ENCODE measurements at places on chromosomes 12 and 14.

DNA sequence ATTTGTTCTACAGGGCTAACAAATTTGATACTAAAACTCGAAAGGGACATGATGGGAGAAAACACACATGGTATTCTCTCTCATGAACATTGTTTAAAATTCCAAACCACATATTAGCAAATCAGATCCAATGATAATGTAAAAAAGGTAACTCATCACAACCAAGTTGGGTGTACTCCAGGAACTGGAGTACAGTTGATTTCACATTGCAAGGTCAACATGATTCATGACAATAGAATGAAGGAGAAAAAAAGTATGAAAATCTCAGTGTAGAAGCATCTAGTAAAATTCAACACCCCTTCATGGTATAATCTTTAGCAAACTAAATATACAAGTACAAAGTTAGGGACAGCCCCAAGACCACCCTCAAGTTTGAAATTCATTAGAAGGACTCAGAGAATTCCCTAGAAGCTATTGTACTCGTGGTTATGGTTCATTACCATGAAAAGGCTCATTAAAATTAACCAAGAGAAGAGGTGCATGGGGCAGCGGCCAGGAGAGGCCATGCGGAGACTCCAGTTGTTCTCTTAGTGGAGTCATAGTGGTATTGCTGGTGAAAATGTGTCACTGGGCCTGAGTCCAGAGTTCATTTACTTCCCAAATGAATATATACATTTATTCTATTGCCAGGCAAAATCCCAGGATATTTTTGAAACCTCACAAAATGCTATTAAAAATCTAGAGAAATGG is 3.1 kb upstream of the CDCA4 start:
- no peak for DNase-seq

GRCh38 chr14:54676812-54677708 is 110.1 kb downstream of the SAMD4A start:
- no peak for DNase-seq

DNA sequence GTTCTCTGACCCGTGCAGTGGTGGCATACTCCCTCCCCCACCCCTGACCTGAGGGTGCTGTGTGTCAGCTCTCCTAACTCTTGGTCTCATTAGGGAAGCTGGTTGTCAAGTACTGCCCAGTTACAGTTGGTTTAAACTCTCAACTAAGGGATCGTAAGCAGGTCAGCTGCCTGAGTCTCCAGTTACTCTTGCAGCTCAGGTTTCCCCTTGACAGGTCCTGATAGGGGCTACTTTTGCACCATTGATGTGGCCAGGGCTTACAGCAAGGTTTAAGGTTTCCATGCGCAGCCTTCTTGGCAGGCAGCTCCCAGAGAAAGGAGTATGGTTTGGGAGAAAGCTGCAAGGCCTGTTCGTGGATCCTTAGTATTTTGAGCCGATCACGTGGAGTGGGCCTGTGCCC is 74.5 kb downstream of the ETV6 start:
- DNase-seq, result no peak

DNA sequence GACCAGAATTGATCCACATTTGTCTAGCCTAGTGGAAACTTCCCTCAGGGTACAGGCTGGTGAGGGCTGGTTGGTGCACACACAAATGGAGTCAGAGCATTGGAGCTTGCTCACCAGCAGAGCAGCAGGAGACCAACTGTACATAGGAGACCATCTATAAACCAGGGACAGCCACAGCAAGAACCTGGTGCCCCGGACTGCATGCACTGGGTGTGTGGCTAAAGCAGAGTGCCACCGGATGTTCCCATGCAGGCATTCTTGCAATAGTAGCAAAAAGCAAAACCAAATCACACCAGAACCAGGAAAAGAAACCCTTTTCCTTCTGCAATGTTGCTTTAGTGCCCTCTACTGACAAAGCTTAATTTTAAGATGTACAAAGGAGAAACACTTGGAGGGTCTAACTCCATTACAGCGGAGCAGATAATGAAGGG is 136.4 kb downstream of the MDGA2 start:
- no peak for DNase-seq

GRCh38 chr14:43005807-43006206 is 1399.1 kb downstream of the LRFN5 start:
- DNase-seq, result no peak

GRCh38 chr12:26492406-26492805 is 297.0 kb downstream of the SSPN start:
- no peak for DNase-seq

DNA sequence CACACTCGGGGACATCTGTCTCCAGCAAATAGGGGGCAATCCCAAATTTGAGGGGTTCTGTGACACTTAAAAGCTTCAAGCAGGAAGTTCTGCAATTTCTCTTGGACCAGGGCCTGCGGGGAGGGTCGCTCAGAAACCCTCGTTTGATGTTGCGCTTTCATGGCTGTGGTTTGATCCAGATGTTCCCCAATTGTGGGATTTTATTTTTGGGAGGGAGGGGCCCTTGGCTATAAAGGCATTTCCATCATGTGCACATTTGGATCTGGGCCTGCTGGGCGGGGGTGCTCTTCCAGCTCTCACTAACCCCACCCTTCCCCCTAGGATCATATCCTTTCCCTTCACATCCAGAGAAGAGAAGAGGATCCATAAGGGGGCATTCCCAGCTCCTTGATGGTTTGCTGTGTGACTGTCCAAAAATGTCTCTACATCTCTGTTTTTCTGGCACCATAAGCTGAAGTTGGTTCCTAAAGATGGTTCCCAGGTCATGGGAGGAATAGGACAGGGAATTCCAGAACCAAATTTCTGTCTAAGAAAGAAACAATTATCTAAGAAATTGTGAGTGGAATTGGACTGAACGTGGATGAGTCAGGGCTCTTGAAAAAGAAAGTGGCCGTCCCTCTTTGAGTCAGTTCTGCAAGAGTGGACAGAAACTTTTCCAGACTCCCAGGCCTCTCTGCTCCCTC is 47.2 kb downstream of the SMUG1 start:
- DNase-seq, result no peak

DNA sequence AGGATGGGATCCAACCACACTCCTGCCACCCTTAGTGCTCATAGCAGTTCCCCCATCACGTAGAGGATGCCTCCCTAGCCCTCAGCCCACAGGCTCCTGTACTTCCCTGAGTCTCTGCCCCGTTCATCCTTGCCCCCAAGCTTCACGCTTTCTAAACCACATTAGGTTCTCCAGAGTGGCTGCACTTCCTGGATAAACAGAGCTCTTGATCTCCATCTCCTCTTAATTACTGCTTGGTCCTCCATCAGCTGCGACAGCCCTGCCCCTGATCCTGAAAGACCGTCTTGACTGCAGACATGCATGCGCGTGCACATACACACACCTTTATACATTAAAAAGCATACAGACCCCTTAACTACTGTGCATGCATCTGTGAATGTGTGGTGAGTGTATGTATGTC is 530.0 kb downstream of the BCL11B start:
- no peak for DNase-seq

DNA sequence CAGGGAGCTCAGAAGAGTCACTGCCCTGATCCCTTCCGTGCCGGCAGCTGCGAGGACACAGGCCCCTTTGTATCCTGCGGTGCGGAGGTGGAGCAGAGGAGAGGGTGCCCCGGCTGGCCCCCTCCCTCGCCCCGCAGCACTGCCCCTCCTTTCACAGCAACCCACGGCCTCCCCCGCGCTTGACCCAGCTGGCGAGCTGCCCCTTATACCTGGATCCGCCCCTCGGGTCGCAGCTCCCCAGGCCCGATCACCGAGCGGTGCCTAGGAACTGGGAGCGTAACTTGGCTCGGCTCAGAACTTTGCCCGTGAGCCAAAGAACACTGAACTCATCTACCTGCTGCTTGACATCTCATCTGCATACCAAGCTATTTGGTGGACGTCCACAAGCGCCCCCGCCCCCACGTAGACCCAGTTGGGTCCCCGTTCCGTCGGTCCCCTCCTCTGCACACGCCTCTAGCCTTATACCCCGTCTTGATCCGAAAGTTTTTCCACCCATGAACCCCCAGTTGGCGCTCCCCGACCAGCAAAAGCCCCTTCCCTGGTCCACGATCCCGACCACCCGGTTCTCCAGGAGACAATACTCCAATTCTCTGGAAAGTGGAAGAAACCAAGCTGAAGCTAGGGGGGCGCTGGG is 697 bp upstream of the DNAJC14 start:
- DNase-seq, result peak; percentile 33

GRCh38 chr12:99493197-99493596 is 154.4 kb upstream of the GARIN6 start:
- no peak for DNase-seq

DNA sequence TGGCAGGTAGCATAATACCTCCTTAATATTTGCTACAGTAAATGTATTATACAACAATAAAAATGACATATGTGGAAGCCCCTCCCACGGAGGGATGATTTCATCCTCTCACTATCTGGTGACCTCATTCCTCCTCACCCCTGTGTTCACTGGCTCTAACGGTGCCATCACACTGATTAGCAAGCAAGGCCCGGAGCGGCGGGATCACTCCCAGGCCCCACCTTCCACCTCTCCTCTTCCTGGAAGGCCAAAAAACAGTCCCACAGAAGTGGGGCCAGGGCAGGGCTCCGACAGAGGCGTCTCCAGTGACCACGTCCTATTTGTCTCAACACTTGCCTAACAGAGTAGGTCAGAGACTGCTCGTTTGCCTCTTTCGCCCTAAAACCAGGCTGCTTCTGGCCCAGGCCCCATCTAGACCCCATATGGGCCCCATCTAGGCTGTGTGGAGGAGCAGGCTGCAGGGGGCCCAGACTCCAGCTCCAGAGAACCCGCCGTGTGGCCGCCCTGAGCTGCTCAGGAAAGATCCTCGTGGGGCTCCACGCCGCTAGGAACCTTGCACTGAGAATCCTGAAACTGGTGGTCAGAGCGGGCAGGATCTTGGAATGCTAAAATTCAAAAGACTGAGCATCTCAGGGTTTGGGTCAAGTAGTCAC is 3.7 kb downstream of the SELPLG start:
- peak; percentile 82 for DNase-seq

DNA sequence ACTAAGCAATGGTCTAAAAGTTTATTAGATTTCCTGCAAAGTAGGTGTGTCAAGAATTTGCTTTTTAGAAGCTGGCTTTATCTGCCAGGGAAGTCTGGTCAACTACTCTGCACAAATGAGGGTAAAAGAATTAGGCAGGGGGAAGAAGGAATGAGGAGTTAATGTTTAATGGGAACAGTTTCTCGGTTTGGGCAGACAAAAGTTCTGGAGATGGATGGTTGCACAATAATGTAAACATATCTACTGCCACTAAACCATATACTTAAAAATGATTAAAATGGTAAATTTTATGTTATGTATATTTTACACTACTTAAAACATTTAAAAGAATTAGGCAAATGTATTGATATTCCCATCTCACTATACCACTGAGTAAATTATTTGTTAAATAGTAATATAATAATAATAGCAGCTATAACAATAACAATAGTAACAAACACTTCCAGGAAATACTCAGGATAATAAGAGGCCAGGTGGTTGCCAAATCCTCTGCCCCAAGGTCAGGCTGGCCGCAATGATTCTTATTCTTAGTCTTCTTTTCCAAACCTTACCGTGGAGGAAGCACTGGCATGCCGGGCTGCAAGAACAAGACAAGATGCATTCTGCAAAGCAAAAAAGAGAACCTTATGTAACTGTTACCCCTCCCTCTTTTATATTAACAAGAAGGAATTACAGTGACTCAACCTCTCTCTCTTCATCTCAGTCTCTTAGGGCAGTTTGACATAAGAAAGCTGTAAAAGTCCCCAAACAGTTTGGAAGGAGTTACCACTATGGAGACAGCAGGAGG is 13.9 kb downstream of the CS start:
- DNase-seq, result no peak

DNA sequence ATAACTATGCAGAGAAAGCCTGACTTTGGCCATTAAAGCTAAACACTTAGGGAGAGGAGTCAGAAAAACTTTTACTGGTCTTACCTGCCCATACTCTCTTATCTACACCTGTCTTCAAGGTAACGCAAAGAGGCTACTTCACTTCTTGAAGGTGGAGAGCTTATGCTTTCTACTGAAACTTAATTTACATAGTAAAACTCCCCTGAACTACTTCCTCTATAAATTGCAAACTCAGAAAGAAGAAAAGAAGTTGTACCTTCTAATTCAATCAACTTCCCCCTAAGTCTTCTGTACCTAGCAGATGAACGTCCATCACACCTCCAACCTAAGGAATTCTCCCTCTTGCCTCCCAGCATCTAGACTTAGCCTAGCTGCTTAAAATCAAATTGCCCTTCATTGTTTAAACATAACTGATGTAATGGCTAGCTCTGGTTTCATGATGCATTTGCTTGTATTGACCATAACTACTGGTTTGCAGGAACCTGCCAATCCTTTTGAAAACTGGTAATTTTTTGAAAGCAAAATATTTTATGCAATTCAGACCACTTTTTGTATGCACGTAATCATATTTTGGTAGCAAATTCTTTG is 87.7 kb downstream of the STON2 start:
- no peak for DNase-seq

GRCh38 chr14:65936342-65936975 is 523.9 kb downstream of the FUT8 start:
- no peak for DNase-seq

DNA sequence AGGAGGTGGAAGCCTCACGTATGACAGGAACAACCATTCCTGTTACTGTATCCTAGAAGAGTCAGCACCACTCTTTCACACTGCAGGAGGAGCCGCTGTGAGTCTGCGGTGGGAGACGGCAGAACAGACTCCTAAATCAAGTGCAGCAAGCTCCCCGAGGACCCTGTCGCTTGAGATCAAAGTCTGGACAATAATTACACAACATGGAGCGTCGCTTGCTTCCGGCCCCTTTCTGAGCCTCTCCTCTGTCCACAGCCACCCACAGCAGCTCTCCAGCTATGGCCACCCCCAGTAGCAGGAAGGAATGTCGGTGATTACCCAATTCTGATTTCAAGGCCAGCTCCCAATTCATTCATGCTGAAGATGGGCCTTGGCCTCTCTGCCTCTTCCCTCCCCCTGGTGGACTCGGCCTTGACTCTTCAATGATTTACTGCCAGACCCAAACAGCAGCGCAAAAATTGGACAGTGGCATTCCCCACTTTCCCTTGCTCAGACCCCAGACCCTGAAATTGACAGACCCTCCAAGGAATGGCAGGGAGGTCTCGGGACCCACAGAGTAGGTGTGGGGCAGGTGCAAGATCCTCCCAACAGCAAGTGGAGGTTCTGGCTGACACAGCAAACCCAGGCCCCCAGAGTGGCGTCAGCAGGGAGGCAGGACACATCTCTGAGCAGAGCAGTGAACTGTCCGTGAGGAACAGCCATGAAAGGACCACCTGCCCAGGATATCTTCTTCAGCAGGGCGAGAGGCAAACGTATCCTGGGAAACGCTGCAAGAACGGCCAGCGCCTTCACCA is 272.7 kb upstream of the DIO3 start:
- DNase-seq, result no peak

- no peak for DNase-seq
These were observed 119.2 kb downstream of the NAV3 start for GRCh38 chr12:77949943-77950342.

DNA sequence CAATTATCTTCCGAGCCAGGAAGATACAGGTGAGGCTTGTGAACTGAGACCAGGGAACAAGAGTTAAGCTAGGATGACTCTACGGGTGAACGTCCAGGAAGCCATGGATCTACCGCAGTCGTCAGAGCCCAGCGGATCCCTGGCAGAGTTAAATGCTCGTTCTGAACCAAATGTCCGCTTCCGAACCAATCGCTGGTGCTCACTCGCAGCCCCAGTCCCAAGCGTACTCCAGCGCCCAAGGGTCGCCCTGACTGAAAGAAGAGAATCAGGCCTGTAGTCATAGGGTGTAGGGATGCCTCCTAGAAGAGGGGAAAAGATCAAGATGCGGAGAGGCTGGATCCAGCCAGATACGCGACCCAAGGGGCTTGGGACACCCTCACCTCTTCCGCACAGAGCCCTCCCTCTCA is 283 bp downstream of the VIPAS39 start:
- DNase-seq, result no peak

Measured in CD4-positive, alpha-beta T cell treated with Interleukin-4 for 1 hour (primary cell).